ENCODE measurements at places on chromosomes 3 and 15.
A peak's percentile ranks its signal among the peaks of the same experiment; 100 is the strongest.

GRCh38 chr3:153161138-153161713 is 800 bp upstream of the RAP2B start:
- peak; percentile 89 for DNase-seq

GRCh38 chr3:33153782-33154181 is 40.0 kb downstream of the CRTAP start:
- DNase-seq, result no peak

- peak; percentile 39 for DNase-seq
These were observed 125.6 kb downstream of the ETFA start for GRCh38 chr15:76185716-76186115.

DNA sequence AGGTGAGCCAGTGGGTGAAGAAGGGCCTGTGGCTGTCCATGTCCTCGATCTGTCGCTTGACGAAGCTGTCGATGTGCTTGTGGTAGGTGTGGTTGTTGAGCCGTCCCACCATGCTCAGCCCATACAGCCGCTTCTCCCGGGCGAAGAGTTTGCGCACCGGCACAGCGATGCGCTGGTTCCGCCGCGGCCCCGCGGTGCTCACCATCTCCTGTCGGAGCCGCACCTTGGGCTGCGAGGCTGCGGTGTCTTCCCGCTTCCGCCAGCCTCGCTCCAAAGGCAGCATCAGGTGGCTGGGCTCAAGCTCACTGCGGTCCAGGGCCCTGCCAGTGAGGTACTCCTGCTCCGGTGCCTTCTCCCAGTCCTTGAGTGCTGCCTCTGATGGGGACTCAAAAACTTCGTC is 34.0 kb upstream of the GRIP2 start:
- DNase-seq, result no peak

- DNase-seq, result no peak
These were observed 2.0 kb upstream of the RAB11A start for GRCh38 chr15:65867244-65867643.

DNA sequence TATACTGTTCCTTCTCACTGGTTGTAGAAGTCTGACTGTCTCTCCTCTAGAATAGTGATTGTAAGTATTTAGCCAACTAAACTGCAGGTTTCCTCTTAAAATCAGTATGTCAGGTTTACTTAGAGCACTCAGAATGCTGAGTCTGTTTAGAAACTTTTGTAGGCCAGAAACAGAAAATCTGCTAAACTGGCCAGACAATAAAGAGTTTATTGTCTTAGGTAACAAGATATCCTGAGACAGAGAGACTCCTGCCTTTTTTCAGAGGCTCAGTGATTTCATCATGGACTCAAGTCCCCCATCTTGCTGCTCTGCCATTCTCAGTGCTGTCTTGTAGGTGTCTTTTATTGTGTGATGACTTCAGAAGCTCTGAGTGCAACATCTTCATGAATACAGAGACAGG is 279.0 kb downstream of the MFSD1 start:
- DNase-seq, result no peak

- DNase-seq, result no peak
These were observed 213.1 kb upstream of the NECTIN3 start for GRCh38 chr3:110858549-110858948.

- DNase-seq, result no peak
These were observed 60.1 kb downstream of the UACA start for GRCh38 chr15:70703096-70703878.

DNA sequence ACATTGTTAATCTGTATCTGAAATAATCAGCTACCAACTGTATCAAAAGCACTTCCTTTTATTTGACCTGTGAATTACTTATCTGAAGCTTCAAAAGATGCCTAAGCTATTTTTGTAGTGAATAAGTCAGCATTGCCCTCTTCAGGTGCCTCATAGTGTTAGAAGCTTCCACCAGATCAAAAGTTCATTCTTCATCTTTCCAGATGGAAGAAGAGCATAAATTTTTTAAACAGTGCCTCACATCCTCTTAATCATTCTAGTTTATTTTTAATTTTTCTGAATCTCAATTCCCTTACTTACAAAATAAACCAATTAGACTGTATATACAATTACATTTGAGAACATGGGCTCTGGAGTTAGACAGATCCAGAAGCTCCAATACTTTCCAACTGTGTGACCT is 65.0 kb downstream of the MYO5A start:
- no peak for DNase-seq

DNA sequence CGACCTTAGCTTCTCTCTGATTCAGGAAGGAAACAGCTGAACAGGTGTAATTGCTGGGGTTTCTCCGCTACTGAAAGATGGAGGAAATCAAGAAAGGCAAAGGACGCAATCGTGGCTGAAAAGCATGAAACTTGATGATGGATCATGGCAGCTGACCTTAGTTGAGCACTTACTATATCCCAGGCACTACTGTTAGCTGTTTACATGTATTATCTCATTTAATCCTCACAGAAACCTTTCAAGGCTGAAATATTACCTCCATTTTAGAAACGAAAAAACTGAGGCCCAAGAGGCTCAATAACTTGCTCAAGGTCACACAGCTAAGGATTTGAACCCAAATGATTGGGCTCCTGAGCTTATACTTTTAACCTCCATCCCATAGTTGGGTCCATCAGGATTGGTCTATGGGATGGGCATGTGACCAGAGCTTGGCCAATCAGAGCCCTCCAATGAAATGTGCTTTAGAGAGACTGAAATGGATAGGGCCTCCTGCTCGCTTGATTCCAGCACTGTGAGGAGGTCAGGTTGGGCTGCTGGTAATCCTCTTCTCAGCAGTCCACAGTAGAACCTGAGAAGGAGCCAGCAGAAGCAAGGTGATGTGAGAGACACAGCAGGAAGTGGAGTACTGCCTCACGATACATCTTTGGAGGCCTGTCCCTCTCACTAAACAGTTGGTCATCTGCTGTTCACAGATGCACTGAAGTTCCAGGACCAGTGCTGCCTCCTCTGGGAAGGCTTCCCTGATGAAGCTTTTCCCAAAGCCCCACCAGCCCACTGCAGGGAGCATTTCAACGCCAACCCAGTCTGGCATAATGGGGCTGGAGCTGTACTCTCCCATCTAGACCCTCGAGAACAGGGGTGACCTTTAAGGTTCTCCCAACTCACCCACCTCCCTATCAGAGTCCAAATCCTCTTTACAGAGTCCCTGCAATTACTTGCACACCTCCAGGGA is 10.4 kb downstream of the CLN6 start:
- no peak for DNase-seq

DNA sequence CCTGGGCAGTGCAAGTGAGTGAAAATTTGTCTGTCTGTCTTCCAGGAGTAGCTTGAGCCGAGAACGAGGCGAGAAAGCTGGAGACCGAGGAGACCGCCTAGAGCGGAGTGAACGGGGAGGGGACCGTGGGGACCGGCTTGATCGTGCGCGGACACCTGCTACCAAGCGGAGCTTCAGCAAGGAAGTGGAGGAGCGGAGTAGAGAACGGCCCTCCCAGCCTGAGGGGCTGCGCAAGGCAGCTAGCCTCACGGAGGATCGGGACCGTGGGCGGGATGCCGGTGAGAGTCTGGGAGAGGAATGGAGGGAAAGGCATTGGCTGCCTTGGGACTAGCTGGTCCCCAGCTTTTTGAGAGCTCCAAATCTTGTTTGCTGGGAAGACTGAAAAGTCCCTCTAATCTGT is 10.2 kb upstream of the FAM131A start:
- no peak for DNase-seq

GRCh38 chr3:127207727-127208482 is 15.0 kb downstream of the PRR23E start:
- no peak for DNase-seq

GRCh38 chr3:90145094-90145860 is 1037.9 kb downstream of the EPHA3 start:
- no peak for DNase-seq

DNA sequence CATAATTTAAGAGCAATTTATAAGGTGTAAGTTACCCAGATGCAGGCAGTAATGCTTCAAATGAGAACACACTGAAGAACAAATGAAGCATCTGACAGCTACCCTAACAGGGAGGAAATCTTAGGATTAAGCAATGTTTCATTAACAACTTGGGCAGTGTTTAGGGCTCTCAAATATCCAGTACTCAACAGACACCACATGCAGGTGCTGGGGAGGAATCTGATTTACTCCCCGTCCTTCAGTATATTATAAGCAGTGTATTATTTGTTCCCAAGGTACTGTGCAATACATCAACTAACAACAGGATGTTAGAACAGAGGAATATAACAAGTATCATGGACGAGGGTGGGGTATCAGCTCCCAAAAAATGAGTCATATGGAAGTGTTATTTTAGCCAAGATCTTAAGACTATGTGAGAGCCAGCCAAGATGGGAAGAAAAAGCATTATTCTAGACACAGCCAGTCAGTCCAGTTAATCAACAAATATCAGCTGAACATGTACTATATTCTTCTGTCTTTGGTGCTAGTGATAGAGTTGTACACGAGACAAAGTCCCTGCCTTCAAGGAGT is 20.4 kb downstream of the BTBD1 start:
- DNase-seq, result no peak

GRCh38 chr3:123678108-123678511 is 93.3 kb upstream of the HACD2 start:
- no peak for DNase-seq

- DNase-seq, result no peak
These were observed 983.8 kb downstream of the SI start for GRCh38 chr3:164094546-164094945.

DNA sequence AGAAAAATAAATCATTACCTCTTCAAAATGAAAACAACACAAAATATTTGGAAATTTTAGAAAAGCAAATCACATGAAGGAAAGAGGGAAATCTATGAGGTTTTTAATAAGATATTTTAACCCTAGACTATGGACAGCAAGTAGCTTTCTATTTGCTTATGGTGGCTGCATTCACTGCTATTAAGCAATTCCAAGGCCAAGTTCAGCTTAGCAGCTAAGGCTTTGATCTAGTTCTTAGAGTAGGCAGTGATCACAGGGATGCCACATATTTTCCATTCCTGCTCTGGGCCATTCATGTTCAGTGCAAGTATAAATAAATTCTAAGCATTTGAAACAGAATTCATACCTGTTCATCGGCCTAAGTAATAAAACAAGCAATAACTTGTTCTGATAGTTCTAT is 235.3 kb downstream of the CDIN1 start:
- no peak for DNase-seq

DNA sequence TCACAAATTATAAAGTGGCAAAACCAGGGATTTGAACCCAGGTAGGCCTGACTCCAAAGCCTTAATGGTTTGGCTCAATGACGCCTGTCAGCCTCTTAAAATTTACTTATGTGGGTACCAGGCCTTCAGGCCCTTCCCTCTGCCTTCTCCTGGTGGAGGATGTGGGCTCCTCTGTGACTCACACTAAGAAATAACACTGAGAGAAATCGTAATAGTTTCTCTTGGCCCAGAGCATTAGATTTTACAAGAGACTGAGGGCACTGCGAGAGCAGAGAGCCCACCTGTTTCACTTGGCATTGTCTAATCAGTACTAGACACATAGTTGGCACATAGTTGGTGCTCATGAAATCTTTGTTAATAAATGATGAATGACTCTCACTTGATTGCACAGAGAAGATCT is 505.2 kb downstream of the SHQ1 start:
- DNase-seq, result no peak

DNA sequence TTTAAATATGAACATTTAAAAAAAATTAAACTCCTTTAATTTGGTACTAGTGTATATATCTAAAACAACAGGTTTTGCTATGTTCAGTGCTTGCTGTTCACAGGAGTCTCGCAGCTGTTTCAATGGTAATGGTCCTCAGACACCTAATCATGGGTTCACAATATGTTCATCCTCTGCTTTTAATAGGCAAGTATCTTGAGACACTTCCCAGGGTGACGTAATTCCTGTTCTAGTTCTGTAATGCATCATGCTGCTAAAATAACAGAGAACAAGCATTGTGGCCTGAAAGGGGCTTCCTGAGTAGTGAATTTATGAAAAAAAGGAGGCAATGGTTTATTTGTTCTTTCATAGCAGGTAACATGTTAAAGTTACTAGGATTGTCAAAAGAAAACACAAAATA is 625.2 kb upstream of the GBE1 start:
- no peak for DNase-seq

GRCh38 chr15:65413760-65414144 is 9.0 kb downstream of the IGDCC4 start:
- no peak for DNase-seq

DNA sequence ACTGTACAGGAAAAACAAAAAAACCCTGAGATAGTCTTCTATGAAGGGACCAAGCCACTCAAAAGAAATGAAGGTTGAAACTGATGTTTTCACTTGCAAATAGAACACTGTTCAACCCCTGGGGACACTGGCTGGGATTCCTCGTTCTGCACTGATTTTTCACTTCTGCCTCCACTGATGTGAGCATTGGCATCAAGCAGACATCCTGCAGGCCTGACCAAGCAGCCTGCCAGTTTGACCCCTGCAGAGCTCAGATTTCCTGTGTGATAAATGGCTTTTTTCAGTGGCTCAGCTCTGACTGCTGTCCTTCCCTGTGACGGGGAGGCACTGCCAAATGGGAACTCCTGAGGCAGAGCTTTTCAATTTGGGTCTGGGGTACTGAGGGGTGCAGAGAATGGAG is 50.0 kb downstream of the RASGRP1 start:
- peak; percentile 21 for DNase-seq

DNA sequence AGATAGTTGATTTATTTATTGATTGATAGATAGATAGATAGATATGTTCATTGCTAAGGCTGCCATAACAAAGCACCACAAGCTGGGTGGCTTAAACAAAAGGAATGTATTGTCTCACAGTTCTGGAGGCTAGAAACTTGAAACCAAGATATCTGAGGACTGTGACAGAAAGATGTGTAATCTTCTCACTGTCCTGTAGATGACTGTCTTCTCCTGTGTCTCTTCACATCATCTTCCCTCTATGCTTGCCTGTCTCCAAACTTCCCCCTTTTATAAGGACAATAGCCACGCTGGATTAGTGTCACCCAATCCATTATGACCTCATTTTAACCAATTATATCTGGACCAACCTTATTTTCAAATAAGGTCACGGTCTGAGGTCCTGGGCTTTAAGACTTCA is 40.9 kb downstream of the GNB4 start:
- DNase-seq, result no peak

All from nephron progenitor cell (in vitro differentiated cells).